NCI-H1092 (cell line): ENCODE measurements at places on chromosomes 11 and 22.

GRCh38 chr11:32005786-32006416, 85.0 kb upstream of the RCN1 start:
- DNase-seq: no peak

GRCh38 chr11:73281201-73281741, 9.1 kb downstream of the P2RY6 start:
- DNase-seq: no peak

- DNase-seq: no peak
These were observed 25.9 kb downstream of the GRAP2 start for GRCh38 chr22:39926753-39927152.

DNA sequence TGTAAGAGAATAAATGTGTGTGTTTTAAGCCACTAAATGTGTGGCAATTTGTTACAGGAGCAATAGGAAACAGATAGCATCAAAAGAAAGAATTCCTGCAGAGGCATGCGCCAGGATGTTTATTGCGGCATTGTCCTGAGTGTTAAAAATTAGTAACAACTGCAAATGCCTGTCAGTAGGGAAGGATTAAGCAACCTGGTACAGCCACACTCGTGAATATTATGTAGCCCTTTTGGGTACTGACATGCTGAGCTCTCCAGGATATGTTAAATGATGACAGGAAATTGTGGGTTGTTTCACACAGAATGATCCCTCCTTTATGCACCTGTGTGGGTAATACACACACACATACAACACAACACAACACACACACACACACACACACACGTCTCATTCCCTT, 69.7 kb upstream of the MYOD1 start:
- no peak for DNase-seq

DNA sequence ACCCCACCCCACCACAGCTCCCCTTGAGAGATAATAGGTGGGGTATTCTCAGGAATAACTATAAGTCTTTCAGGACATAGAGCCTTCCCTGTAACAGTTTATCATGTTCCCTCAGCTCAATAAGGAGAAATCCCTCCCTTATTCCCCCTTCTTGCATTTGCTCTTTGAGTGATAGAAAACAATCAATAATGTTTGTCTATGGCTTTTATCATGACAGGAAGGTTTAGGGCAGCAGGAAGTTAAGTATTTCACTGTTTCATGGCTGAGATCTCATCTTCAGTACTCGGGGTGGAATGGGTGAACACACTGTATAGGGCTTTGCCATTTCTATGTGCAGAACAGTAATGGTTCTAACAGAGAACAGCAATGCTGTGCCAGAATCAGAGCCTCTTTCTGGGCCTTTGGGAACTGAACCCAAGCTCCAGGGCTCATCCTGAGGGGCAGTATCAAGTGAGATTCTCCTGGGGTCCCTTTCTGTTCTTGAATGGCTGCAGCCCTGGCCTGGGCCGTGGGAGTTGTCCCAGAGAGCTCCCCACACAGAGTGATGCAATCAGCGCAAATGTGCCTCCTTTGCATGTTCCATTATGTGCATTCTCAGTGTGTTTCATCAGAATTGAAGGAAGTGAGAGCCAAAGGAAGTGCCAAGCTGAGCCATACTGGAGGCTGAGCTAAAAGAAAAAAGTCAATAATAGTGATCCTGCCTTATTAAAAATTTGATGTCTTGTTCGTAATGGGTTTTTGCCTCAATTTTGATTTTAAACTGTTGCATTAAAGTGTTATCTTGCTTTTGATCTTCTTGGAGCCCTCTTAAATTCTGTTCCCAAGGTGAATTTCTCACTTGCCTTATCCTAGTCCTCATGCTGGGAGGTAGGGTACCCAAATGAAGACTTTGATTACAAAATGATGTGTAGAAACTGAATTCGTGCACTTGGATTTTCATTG, 2.9 kb upstream of the CYP2R1 start:
- DNase-seq: no peak

- DNase-seq: no peak
These were observed 44.9 kb downstream of the OSBPL5 start for GRCh38 chr11:3120071-3120792.

- DNase-seq: no peak
These were observed 69.3 kb downstream of the UVRAG start for GRCh38 chr11:75884321-75884720.

GRCh38 chr22:30432096-30432495, 6.5 kb downstream of the MTFP1 start:
- DNase-seq: no peak

- peak; percentile 23 for DNase-seq
These were observed 51.5 kb downstream of the FAM181B start for GRCh38 chr11:82682003-82682751.

GRCh38 chr22:46054091-46055073, 77.4 kb upstream of the WNT7B start:
- no peak for DNase-seq

GRCh38 chr11:808427-809286, 1.1 kb upstream of the RPLP2 start:
- no peak for DNase-seq

GRCh38 chr22:46036558-46037408, 59.8 kb upstream of the WNT7B start:
- DNase-seq: no peak

- no peak for DNase-seq
These were observed 760.3 kb upstream of the CCDC179 start for GRCh38 chr11:23620617-23621016.

- DNase-seq: no peak
These were observed 5.1 kb upstream of the ZDHHC8 start for GRCh38 chr22:20126284-20127029.

GRCh38 chr11:85845124-85845631, 10.0 kb upstream of the CCDC83 start:
- no peak for DNase-seq

DNA sequence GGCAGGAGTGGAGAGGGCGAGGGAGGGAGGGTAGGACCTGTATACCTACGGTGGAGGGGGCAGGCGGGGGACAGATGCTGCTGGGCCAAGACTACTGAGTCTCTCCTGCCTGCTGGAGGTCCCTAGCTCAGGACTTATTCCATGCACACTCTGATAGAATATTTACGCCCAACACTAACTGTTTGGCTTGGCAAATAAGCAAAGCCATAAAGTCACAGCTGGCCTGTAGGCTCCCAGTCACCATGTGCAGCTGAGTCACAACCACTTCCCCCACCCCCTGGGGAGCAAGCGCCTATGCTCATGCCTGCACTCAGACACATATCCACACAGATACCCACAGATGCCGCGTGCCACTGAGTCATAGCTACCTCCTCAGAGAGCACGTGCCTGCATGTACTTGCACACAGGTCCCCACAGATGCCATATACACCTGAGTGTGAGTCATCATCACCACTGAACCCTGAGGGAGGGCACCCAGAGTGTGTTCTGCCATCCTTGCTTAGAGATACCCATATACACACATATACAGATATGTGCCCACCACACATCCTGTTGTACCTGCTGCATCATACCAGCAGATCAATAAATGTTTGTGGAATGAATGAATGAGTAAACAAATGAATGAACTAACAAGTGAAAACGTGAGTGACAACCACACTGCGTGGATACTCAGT, 95.8 kb downstream of the SWAP70 start:
- no peak for DNase-seq

DNA sequence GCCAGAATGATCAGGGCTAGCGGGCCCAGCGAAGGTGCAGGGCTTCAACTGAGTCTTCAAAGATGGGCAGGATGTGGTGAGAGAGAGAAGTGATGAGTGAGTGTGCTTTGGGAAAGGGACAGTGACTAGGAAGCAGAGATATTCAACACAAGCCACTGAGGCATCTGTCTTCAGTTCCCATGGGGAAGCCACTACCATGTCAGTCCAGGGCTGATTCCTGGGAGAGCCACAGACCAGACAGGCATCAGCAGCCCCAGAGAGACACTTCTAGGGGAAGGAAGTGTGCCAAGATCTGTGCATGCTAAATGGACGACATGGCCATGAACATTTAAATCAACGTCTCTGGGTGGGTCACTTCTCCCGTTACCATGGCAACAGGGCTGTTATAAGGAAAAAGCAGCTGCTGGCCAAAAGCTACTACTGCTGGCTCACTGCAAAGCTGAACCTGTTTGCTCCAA, 28.5 kb downstream of the P4HA3 start:
- no peak for DNase-seq

DNA sequence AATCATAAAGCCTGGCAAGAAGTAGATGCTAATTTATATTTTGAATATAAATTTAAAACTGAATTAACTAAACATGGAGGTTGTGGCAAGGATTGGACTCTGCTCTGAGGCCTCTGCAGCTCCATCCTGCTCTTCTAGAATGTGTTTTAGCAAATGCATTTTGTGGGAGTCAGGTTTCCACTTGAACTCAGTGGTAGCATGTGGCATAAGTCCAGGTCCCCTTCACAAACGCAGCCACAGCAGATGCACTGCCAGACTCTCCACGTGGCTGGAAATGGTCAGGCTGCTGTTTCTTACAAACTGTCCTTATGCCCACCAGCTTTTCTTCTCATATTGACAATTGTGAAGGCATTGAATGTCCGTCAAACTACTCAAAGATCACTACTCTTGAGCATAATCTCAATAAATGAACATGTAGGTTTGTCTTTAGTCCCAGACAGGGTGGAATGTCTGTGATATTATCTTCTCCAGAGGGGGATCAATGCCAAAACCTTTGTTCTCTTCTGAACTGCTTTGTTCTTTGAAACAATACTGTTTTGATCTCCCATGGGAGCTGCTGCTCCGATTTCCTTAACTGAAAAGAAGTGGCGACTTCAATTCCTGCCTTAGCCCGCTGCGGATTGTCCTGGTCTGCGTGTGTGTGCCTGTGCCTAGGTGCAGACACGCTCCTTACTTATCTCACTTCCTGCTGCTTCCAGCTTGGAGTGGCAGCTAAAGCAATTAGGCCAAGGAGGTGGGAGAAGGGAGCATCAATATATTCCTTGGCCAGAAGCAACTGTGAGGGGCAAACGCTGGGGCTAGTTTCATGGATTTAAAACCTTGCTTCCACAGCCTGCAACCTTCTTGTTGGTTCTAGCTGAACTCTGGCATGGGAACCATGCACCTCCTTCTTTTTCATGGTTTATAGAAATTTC, 24.2 kb downstream of the EIF4G2 start:
- peak; percentile 81 for DNase-seq

DNA sequence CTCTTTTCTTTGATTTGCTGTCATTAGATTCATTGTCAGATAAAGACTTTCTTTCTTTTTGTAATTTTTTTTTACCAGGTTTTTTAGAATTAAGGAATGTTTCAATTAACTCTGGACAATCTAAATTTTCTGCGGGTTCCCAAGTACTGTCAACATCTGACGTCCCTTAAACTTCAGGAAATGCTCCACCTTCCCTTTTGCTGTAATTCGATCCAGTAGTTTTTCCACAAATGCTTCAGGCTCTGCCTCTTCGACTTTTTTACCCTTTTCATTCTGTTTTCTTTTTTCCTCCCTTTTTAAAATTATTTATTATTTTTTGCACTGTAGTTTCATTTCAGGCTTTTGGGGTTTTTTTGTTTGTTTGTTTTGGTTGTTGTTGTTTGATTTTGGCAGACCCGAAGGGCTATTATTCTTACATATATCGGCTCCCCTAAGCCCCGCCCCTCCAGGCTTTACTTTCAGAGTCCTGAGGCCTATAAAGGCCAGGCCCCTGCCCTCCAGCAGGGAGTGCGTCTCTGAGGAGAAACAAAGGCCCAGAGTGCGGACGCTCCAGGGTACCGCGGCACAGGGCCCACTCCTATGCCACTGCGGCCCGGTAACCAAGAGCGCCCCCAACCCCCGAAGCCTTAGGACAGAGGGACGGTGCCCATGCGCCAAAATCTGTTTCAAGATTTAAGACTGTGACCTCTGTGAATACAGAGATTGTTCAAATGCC, 116.4 kb downstream of the TYR start:
- no peak for DNase-seq

GRCh38 chr11:95897731-95898130, 26.2 kb downstream of the MTMR2 start:
- no peak for DNase-seq

DNA sequence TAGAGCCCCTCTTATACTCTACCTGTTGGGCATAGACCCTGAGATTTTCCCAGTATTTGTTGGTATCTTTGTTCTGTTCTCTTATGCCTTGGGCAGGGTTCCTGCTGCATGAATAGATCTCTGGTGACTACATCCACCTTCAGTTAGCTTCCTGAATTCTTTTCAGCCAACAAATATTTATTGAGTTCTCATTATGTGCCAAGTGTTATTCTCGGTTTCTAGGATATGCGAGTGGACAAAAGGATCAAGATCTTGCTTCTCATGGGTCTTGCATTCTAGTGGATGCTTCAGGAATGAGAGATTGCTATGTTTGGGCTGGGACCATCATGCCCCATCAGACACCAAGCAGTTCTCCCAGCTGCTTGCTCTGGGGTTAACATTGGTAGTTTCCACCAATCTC, 340.0 kb downstream of the METTL15 start:
- DNase-seq: no peak

DNA sequence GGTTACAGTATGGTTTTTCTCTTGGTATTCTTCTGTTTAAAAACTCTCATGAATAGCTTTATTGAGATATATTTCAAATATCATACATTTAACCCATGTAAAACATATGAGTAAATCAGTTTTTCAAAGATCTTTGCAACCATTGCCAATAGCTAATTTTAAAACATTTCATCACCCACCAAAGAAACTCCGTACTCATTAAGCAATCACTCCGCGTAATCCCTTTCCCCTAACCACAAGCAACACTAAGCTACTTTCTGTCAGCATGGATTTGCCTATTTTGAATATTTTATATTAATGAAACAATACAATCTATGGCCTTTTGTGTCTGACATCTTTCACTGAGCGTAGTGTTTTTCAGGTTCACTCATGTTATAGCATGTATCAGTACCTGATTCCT, 697.9 kb upstream of the ANO5 start:
- DNase-seq: no peak

DNA sequence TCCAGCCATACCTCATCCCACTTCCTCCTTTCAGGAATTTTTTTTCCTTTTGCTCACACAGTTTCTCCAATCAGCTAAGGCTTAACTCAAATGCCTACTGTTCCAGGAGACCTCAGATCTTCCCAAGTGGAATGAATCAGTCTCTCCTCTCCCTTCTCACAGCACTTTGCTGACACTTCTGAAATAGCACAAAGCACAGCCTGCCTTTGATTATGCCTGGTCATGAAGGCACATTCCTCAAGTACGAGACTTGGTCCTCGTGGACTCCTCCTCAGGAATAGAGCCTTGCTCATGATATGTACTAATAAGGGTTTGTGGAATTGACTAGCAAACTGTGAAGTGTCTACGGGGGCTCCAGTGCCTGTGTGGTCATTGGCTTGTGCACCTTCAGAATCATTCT, 176.7 kb upstream of the TENM4 start:
- no peak for DNase-seq

DNA sequence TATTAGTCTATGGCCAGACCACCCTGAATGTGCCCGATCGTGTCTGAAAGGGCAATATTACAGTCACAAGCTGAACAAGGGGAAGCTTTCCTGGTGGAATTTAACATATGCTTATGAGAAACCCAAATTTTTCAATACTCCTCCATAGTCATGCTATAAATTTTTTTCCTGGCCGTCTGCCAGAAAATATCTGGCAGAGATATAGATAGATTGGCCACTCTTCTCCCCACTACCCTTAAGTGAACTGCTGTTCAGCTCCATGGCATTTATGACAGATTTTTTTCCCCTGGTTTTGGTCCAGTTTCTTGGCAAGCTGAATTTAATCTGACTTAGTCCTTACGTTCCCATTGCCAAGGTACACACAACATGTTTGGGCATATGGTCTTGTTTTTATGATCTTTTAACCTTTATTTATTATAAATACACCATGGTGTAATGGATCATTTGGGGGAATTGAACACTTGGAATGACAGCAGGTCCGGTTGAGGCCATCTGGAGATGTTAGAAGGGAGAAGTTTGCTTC, 328.5 kb downstream of the CNTN5 start:
- no peak for DNase-seq
